ENCODE measurements at places on chromosomes 1 and 21. TPM values are rescaled to one million over a fixed set of nuclear protein-coding genes. Genes with fewer than 3 reads are reported as not detected.

DRAXIN gene
- total RNA-seq, result not detected

ELOA gene
- total RNA-seq, result 48.7 TPM

SAMD13 gene
- 0.72 TPM for total RNA-seq

RNU5D-1 gene
- not detected for total RNA-seq

ATAD3C gene
- not detected for total RNA-seq

LMX1A gene
- total RNA-seq, result not detected

HPDL gene
- total RNA-seq, result 2.0 TPM

HSD3B1 gene
- total RNA-seq, result not detected

AGT gene
- 2.6 TPM for total RNA-seq

RBM8A gene
- 114 TPM for total RNA-seq

WDR77 gene
- 34.2 TPM for total RNA-seq

AJAP1 gene
- total RNA-seq, result 0.46 TPM

All from omental fat pad (tissue), 4 donors.